MV-4-11 (cell line): ENCODE measurements at places on chromosomes 5 and 9.
A peak's percentile ranks its signal among the peaks of the same experiment; 100 is the strongest.

DNA sequence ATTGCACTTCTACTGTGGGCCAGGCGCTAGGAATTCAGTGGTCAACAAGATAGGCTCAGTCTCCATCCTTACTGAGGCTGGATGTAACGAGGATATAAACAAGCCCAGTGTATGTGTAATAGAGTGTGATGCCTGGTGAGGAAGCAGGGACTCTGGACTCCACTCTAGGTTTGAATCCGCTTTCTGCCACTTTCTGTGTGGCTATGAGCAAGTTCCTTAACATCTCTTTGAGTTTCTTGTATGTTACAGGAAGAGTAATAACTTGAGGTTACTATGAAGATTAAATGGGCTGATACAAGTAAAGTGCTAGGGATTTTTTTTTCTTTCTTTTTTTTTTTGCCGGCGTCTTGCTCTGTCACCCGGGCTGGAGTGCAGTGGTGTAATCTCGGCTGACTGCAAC lies 12.4 kb downstream of the DOCK2 start:
- DNase-seq, result peak; percentile 31

GRCh38 chr5:60538955-60539866 lies 160.8 kb downstream of the DEPDC1B start:
- DNase-seq, result peak; percentile 63

GRCh38 chr5:63820577-63820976 lies 141.7 kb downstream of the HTR1A start:
- DNase-seq, result no peak

GRCh38 chr9:36788534-36788933 lies 215.8 kb downstream of the MELK start:
- DNase-seq, result no peak

GRCh38 chr5:31855134-31856040 lies 216.5 kb downstream of the PDZD2 start:
- no peak for DNase-seq

DNA sequence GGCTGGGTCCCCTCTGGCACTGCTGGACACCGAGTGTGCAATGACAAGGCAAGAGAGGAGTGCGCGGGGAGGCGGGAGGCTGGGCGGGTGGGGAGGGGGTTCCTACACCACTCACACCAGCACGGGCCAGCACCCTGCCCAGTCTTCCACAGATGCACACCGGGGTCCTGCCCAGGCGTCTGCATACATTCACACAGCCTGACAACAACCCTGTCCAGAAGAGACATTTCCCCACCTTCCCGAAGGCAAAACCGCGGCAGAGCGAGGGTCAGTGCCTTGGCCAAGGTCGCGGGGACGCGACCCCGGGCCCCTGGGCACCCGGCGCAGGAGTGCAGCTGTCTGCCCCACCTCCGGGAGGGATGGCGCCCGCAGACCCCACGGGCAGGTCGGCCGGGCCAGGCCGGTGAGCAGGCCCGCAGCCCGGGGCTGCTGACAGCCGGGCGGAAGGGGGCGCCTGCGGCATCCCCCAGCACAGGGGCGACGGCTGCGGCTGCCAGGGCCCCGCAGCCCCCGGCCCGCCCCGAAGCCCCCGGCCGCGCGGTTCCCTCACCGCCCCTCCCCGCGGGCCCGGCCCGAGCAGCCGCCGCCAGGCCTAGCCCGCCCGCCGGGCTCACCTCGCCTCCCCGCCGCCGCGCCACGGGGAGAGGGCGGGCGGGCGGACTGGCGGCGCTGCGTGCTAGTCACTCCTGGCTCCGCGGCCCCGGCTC lies 496 bp downstream of the MAPK9 start:
- no peak for DNase-seq

DNA sequence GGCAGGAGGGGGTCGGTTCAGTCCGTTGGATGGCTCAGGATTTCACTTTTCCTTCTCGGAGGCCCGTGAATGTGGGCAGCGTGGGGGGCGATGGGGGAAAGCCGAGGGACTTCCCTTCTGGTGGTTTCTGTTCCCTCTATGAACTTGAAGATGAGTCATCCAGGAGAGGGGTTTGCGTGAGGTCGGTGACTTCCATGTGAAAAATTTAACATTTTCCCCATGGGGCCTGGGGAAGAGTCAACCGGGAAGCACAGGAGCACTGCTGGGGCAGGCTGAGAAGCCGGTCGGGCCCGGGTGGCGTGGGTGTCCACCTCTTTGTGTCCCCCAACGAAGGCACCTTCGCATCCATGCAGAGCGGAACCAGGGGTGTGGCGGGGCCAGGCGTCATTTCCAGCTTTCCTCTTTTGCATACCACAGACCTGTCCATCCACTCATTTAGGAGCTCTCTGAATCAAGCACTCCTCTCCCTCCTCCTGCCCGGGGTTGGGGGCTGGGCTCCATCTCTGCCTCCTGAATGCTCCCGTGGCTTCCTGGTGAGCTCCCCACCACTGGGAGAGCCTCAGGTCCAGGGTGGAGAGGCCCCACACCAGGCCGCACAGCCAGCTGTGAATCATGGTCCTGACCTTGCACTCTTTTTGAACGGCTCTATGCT lies 68.4 kb downstream of the ANKRD33B start:
- DNase-seq, result peak; percentile 88

DNA sequence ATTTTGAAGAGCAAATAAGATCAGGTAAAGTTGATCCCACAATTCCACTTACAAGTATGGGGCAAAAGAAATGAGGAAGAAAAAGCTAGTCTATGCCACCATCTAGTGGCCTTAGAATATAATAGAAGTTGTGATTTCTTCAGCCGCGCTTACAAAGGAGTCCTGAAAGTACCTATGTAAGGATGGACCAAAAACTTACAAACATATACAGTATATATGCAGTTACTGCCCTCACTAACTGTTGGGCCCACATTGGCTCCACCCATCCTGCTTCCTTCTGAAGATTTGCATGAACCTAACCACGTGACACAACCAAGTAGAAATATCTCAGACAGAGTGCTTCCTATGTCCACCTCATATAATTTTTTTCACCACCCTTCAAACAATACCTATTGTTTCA lies 11.7 kb upstream of the OR13D1 start:
- peak; percentile 53 for DNase-seq

- DNase-seq, result peak; percentile 40
Measured at GRCh38 chr5:95057615-95058014, 227.3 kb downstream of the MCTP1 start.

DNA sequence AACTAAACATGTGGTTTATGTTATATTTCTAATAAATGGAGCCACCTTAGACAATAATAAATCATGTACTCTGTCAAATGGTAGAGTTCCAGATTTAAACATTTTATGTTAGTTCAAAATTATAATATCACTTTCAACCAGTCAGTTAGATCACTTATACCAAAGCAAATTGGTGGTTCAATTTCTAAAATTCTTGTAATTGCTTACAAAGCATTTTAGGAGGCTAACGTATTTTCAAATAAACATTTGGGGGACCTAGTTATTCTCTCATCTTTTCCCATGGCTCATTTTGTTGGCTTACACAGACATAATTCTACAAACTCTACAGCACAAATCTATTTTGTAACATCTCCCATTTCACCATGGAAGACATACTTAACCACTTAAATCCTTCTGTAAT lies 39.9 kb downstream of the EDIL3 start:
- DNase-seq, result no peak

DNA sequence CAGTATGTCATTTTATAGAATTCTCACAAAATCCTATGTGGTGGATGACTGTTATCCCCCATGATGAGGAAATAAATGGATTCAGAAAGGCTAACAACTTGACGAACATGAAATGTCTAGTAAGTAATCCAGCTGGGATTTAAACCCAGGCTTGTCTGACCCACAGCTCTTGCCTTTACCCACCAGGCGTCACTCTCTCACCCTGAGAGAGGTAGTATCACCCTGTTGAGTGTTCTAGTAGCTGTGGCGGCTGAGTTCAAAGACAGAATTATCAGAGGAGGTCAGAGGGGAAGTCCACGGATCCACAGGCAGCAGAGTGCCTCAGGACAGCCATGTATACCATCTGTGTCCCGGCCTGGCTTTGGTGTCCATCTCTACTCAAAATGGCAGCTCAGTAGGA lies 113.8 kb downstream of the ZNF462 start:
- no peak for DNase-seq

DNA sequence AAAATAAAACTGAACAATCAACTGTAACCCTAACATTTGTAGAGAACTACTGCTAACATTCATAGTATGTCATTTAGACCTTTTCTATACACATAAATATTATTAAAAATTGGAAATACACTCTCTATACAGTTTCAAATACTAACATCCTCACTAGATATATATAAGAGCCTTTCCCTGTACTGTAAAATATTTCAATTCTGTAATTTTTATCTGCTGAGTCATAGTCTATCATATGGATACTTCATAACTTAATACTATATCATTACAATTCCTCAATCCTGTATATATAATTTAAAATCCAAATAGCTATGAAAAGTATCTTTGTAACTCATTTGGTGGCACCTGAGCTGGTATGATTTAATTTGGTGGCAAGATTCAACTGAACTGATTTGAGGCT lies 55.8 kb downstream of the FBXO4 start:
- DNase-seq, result no peak

GRCh38 chr9:128634651-128635262 lies 21.9 kb downstream of the DYNC2I2 start:
- no peak for DNase-seq

DNA sequence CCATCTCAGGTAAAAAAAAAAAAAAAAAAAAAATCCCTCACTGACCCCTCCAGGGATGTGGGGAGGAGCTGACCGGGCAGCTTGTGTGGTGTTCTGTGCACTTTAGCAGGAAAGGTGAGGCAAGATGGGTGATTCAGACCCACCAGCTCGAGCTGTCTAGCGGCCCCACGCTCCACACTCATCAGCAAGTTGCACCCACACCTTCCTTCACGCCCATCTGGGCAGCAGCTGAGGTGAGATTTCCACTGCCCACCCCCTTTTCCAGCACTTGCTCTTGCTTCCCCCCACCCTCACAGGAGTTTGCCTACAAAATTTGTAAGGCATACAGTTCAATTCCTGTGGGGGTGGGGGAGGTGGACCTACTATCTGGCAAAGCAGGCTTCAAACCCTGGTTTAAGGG lies 58.7 kb upstream of the ZNF354B start:
- DNase-seq, result no peak

DNA sequence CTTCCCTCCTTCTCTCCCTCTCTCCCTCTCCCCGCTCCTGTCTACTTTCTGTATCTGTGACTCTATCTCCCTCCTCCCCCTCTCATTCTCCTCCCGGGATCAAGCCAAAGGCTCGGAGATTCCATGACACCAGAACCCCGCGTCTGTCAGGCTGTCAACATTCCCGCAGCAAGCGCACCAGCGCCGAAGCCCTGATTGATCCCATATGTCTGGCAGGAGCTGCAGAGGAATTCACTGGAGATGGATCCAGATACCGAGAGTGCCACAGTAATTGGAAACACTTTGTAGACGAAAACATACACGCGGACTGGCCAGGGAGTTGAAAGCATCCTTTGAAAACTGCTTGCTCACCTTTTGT lies 300 bp upstream of the SVEP1 start:
- no peak for DNase-seq

DNA sequence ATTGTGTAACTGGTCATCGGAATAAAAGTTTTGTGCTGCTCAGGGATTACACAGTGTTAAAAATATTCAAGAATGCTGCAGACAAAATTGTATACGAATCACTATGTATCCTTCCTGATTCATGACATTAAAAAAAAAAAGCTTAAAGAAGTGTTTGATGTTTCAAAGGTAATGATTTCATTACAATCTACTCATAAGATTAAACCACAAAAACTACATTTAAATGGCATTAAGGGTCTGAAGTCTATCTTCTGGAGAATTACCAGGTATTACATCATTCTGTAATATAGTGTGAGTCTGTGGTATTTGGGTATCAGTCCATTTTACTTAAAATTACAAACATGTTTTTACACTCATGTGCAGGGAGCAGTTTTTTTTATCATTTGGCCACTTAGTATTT lies 324.4 kb downstream of the NDUFS4 start:
- no peak for DNase-seq

- DNase-seq, result no peak
Measured at GRCh38 chr9:127201731-127202130, 62.8 kb upstream of the GARNL3 start.

- peak; percentile 68 for DNase-seq
Measured at GRCh38 chr9:123322273-123323195, 33.5 kb upstream of the CRB2 start.
